Hepatocyte (in vitro differentiated cells): ENCODE measurements at places on chromosomes 2 and 18.
A peak's percentile ranks its signal among the peaks of the same experiment; 100 is the strongest.

DNA sequence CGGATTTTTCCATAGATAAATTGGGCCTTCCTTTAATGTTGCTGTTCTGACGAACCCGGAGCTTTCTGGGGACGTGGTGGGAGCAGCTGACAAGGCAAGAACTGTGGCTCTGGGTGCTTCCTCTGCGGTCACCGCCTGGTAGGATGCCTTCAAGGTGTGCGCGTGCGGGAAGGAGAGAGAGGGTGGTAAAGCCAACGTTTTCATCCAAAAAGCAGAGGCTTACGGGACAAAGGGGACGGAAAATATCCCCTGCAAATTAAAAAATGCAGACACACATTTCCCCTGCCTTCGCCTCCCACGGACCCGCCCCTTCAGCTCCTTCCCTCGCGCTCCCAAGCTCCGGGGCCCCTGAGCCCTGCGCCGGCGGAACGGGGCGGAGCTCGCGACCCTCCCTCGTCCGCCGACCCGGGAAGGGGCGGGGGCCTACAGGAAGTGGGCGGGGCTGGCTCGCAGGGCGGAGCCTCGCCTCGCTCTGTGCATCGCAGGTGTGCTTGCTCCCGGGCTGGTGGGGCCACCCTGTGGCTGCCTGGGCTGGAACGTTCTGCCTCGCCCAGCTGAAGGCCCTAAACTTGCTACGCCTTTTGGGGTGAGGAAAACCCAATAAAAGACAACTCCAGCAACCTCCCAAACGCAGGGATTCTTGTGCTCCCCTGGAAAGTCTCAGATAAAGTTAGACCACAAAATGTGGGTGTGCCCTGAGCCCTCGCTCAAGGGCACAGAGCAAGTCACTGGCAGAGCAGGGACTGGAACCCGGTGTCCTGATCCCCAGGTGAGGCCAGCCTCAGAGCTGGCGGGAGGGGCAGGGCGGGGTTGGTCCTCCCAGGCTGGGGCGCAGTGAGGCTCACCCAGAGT lies 25.4 kb upstream of the SLC66A3 start:
- H3K4me3 ChIP-seq = no peak overlapping the region
- H3K27ac ChIP-seq = peak overlapping the region; percentile 40
- H3K36me3 ChIP-seq = no peaks in the 10 kb centered on the region
- peak; percentile 92 for DNase-seq

GRCh38 chr2:31197669-31198068 lies 19.6 kb downstream of the CAPN14 start:
- no peaks in the 10 kb centered on the region for H3K36me3 ChIP-seq
- no peaks in the 10 kb centered on the region for H3K4me1 ChIP-seq
- no peaks in the 10 kb centered on the region for H3K27me3 ChIP-seq
- peak overlapping the region; percentile 38 for H3K27ac ChIP-seq

- no peak overlapping the region for H3K27ac ChIP-seq
- H3K4me1 ChIP-seq = no peaks in the 10 kb centered on the region
- H3K36me3 ChIP-seq = no peaks in the 10 kb centered on the region
- no peaks in the 10 kb centered on the region for H3K27me3 ChIP-seq
- no peak overlapping the region for H3K4me3 ChIP-seq
Observed at GRCh38 chr2:94870440-94871225, 597 bp upstream of the TEKT4 start.

DNA sequence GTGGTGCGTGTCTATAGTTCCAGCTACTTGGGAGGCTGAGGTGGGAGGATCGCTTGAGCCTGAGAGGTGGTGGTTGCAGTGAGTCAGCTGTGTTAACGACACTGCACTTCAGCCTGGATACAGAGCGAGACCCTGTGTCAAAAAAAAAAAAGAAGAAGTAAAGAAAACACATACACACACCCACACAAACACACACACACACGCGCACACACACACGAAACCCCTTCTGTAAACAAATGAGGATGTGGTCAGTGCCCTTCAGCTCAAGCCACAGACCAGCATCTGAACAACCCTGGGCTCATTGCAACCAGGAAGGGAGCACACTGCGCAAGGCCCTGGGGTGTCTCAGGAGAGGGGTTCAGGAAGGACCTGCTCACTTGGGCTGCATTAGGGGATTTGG lies 47.9 kb upstream of the KCNF1 start:
- H3K4me3 ChIP-seq = no peak overlapping the region
- no peaks in the 10 kb centered on the region for H3K4me1 ChIP-seq
- H3K36me3 ChIP-seq = no peaks in the 10 kb centered on the region
- no peak overlapping the region for H3K27ac ChIP-seq
- DNase-seq = no peak

DNA sequence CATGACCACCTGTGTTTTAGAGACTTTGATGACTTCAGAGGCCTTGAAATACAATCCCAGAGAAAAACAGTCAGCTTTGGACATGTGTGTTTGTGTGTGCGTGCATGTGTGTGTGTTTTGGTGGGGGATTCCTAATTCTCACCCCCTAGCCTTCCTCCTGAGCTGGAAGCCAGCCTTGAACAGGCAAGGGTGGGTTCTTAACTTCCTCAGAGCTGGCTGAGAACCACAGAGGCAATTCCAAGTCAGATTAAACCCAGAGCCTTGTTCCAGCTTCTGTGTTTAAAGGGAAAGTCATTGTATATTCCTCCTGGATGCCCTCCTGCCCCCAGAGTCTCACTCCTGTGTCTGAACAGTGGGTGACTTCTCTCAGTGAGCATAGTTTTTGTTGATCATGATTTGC lies 45.2 kb upstream of the MGAT4A start:
- H3K4me3 ChIP-seq = no peak overlapping the region
- no peak overlapping the region for H3K27ac ChIP-seq
- no peaks in the 10 kb centered on the region for H3K27me3 ChIP-seq
- no peaks in the 10 kb centered on the region for H3K36me3 ChIP-seq
- no peak for DNase-seq

DNA sequence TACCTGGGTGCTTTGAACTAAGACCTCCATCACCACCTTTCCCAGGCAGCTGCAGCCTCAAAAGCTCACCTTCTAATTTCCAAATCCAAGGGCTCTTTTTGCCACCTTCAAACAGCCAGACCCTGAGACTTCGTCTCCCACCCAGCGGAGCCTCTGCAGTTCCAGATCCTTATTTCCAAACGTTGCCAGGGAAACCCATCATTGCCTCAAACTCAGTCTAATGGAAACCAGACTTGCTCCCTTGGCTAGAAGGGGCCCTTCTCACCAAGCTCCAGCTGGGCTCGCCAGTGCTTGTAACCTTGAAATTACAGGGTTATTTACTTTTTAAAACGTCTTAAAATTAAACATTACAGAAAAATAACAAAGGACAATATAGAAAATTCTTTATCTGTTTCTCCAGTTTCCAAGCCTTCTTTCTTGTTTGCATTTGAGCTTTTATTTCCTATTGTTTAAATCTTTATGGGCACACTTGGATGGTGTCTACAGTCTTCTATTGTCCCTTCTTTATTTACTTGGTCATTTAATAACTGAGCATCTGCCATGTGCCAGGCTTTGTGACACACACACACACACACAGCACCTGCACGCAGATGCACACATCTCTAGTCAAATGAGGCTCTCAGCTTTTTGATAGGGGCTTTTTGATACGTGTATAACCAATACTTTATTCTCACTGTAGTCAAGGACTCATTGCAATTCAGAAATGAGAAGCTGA lies 36.1 kb downstream of the TRPM8 start:
- DNase-seq = peak; percentile 22
- H3K36me3 ChIP-seq = no peaks in the 10 kb centered on the region
- no peak overlapping the region for H3K27ac ChIP-seq
- no peak overlapping the region for H3K4me3 ChIP-seq
- no peaks in the 10 kb centered on the region for H3K4me1 ChIP-seq

DNA sequence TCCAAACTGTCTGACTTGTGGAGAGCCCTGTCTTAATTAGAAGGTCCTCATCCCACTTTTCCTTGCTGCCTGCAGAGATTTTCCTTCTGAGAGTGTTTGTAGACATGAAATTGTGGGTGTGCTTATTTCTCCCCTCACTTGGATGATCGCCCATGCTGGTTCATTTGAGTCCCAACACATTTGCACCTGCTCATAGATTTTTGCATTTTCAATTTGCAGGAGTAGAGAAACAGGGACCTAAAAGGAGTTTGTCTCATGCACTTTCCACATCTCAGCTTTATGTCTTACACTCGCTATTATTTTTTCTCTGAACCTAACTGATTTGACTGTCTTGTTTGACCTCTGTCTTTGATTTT lies 33.2 kb upstream of the FHL2 start:
- H3K4me1 ChIP-seq = no peaks in the 10 kb centered on the region
- no peaks in the 10 kb centered on the region for H3K36me3 ChIP-seq
- no peaks in the 10 kb centered on the region for H3K27me3 ChIP-seq
- H3K4me3 ChIP-seq = no peak overlapping the region
- no peak for DNase-seq

GRCh38 chr2:239259173-239259572 lies 141.6 kb downstream of the HDAC4 start:
- no peak for DNase-seq
- H3K27me3 ChIP-seq = no peaks in the 10 kb centered on the region
- no peak overlapping the region for H3K4me3 ChIP-seq
- H3K27ac ChIP-seq = no peak overlapping the region
- no peaks in the 10 kb centered on the region for H3K36me3 ChIP-seq
- H3K4me1 ChIP-seq = peaks cover 12% of the 10 kb centered on the region

DNA sequence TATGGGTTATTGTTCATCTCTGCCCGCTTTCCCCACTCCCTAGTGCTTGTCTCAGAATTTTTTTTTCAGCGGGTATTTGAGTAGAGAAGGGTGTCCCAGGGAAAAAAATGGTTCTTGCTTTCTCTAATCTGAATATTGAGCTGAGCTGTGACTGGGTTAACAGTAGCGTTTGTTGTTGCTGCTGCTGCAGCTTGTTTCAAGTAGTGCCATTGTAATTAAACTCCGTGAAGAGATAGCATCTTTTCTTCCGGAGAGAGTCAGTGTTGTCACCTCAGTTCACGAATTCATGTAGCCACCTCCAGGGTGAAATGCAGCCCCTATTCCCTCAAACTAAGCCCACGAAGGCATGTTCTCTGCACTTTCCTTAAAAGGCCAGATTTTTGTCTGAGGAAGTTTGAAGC lies 1.5 kb upstream of the AAK1 start:
- H3K27ac ChIP-seq = peak overlapping the region; percentile 100
- peak overlapping the region; percentile 70 for H3K4me3 ChIP-seq
- H3K36me3 ChIP-seq = no peaks in the 10 kb centered on the region
- no peak for DNase-seq
- peaks cover 26% of the 10 kb centered on the region for H3K4me1 ChIP-seq
- H3K27me3 ChIP-seq = no peaks in the 10 kb centered on the region

DNA sequence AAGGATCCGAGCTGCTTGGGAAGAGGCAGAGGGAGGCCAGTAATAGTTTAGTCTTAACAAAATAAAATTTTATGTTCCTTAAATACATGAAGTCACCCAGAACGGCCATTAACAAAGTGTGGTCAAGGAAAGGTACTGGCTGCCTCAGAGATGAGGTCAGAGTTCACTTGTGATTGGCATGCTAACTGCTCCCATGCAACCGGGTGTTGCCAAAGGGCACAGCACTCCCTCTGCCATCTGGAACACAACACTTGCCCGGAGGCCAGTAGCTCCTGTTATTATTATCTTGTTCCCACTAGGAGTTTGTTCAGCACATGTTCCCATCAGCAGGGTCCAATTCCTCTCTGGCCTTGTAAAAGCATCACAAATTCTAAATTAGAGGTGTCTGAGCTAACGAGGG lies 207.0 kb downstream of the CYP26B1 start:
- no peak overlapping the region for H3K4me3 ChIP-seq
- DNase-seq = no peak
- H3K4me1 ChIP-seq = peaks cover 2% of the 10 kb centered on the region
- no peak overlapping the region for H3K27ac ChIP-seq

GRCh38 chr2:62320657-62321357 lies 124.9 kb downstream of the B3GNT2 start:
- H3K27me3 ChIP-seq = no peaks in the 10 kb centered on the region
- no peak for DNase-seq
- H3K36me3 ChIP-seq = no peaks in the 10 kb centered on the region
- H3K27ac ChIP-seq = no peak overlapping the region
- no peaks in the 10 kb centered on the region for H3K4me1 ChIP-seq

- peak; percentile 72 for DNase-seq
- H3K4me3 ChIP-seq = no peak overlapping the region
- no peaks in the 10 kb centered on the region for H3K27me3 ChIP-seq
- peaks cover 13% of the 10 kb centered on the region for H3K4me1 ChIP-seq
Observed at GRCh38 chr18:11040823-11041656, 108.3 kb downstream of the PIEZO2 start.

DNA sequence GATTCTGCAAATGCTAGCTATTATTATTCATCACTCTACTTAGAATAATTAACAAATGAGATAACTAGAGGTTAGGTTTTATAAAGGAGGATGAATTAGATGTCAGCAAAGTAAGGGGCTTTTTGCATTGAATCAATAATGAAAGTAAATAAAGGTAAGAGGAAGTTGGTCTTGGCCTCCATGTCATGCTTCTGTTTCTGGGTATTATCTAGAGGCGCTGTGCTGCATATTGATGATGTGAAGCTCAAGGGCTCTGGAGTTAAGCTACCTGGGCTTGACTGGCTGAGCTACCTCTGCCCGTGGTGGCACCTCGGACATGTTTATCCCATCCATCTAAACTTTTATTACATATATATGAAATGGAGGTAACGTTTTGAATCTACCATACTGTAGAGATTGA lies 350.9 kb downstream of the PARD3B start:
- no peaks in the 10 kb centered on the region for H3K27me3 ChIP-seq
- H3K4me1 ChIP-seq = peaks cover 8% of the 10 kb centered on the region
- no peak overlapping the region for H3K27ac ChIP-seq
- DNase-seq = no peak
- H3K36me3 ChIP-seq = no peaks in the 10 kb centered on the region

DNA sequence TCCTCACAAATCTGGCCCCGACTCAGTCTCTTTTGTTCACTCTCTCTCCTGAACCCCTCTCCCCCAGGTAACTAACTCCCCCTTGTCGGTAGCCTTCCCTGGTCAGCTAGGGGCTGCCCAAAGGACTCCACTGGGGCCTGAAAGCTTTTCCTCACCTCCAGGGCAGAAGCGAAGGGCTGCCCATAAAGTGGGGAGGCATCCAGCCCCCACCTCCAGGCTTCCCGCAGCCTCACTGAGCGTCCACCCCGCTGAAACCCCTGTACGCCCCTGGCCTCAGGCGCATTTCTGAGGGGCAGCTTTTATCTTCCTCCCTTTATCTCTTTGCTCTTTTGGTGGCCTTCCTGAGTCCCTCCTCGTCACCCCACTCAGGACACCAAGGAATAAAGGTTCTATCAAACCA lies 249.3 kb downstream of the CYP26B1 start:
- H3K27me3 ChIP-seq = peaks cover 3% of the 10 kb centered on the region
- DNase-seq = no peak
- H3K4me1 ChIP-seq = no peaks in the 10 kb centered on the region
- no peak overlapping the region for H3K4me3 ChIP-seq
- H3K27ac ChIP-seq = no peak overlapping the region

GRCh38 chr2:100776445-100776844 lies 43.5 kb upstream of the NPAS2 start:
- no peaks in the 10 kb centered on the region for H3K27me3 ChIP-seq
- no peak overlapping the region for H3K4me3 ChIP-seq
- peaks cover 16% of the 10 kb centered on the region for H3K4me1 ChIP-seq

- H3K4me1 ChIP-seq = no peaks in the 10 kb centered on the region
- no peaks in the 10 kb centered on the region for H3K27me3 ChIP-seq
- no peaks in the 10 kb centered on the region for H3K36me3 ChIP-seq
- H3K27ac ChIP-seq = no peak overlapping the region
- no peak overlapping the region for H3K4me3 ChIP-seq
Observed at GRCh38 chr18:46448347-46448746, 208.7 kb downstream of the LOXHD1 start.
